ENCODE measurements at places on chromosomes 2 and 18.

- no peak for DNase-seq
These were observed 58.2 kb downstream of the ERBB4 start for GRCh38 chr2:212480447-212480846.

DNA sequence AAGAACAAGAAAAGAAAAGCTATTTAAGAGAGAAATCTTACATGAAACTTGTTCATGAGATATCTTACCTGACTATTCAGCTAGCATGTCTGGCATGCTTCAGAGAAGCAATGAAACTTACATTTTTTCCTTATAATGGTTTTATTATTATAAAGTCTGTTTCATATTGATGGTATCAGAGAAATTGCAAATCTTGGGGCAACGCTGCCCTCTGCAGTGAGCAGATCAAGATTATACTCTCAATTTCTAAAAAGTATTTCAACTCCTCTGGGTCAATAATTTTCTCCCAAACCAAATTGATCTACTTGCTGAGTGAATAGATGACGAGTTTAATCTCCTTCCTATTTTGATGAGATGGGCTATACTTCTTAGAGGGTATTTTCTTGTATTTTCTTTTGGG is 235.6 kb downstream of the NUP35 start:
- no peak for DNase-seq

DNA sequence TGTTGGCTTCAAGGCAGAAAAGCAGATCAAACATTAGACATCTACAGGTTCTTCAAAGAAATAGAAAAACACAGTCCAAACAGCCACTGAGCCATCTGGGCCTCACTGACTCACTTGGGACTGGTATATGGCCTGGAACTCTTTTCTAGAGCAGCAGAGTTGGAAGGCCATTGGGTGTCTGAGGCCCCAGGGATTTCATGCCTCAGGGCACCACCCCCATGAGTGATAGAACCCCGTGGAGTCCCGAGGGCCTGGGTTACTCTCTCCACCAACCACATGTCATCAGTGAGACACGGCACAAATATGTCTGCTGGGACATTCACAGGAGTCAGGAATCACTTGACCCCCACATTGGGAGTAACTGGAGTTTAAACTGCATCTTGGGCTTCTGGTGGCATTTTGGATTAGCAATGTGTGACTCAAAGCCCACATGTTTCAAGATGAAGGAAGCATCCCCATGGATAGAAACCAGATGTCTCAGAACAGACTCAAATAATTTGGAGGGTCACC is 44.0 kb downstream of the CAPN13 start:
- no peak for DNase-seq

- no peak for DNase-seq
These were observed 583.6 kb downstream of the FBXO15 start for GRCh38 chr18:73563901-73564472.

DNA sequence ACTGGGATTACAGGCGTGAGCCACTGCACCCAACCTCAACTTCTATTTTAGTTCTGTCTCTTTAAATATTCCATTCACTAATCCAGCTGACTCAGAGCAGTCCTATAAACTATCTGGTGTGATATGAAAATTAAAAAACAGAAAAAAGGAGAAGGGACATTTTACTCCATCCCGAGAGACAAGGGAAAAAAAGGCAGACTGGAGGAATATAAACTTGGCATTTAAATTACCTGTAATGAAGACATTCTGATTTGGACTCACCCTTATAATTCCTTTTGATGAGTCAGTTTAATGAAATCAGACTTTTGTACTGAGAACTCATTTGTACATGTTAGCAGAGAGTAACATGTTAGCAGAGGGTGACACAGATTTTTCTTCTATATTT is 74.8 kb upstream of the RIOK3 start:
- DNase-seq = no peak

DNA sequence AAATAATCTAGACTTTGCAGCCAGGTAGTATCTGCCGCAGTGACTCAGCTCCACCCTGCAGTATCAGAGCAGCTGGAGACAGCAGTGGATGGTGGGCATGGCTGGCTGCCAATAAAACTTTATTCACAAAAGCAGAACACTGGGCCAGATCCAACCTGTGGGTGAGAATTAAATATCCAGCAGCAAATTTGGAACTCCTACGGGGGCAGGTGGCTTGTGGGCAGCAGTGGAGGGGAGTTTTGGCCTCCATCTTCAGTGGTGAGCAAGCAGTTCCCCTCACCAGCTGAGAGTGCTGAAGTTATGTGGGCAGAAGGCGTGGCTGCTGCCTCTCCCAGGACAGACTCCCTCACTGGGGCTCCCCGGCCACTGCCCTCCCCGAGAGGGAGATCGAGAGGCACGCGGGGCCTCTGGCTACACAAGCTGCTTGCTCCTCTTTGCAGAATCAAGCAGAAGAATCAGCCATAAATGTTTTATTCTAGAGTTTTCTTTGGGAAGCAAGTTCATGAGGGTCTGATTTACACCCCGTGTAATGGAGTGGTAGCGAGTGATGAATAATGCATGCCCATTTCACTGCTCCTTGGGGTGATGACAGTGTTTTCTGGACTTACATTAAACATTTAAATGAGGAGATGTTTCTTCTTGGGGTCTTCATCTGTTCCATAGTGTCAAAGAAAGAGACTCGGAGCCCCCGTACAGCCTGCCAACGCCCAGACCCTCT is 204.3 kb downstream of the SEPTIN10 start:
- no peak for DNase-seq

- peak; percentile 27 for DNase-seq
These were observed 123.7 kb downstream of the ALPK2 start for GRCh38 chr18:58505181-58505580.

DNA sequence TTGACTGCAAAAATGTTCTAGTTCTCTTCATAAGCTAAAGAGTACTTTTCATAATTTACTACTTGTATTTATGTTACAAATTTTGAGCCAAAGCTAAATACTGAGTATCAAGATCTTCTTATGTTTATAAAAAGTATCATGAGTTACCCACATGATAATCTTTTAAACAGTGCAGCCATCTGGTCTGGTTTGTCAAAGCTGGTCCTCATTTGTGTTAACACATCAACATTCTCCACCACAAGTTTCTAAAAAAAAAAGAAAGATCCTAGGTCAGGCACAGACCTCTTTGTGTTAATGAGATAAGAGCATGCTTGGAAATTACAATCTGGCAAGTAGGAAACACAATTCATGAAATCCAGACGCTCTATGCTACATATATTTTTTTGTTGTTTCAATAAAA is 75.5 kb upstream of the FRZB start:
- DNase-seq = no peak

All from stimulated activated CD4-positive, alpha-beta T cell treated with anti-CD3 and anti-CD28 coated beads, Interleukin-4, amount 100 ng/mL, for 4 hours (primary cell).